ENCODE measurements at places on chromosomes 3 and 15. TPM values are rescaled to one million over a fixed set of nuclear protein-coding genes. Genes with fewer than 3 reads are reported as not detected.

SLCO3A1 gene
- total RNA-seq = 65.8 TPM

ANKRD34C gene
- 0.25 TPM for total RNA-seq

UBE2E1 gene
- total RNA-seq = 124 TPM

SIDT1 gene
- total RNA-seq = 44.0 TPM

SLC22A14 gene
- 0.49 TPM for total RNA-seq

GOLGA8T gene
- 1.5 TPM for total RNA-seq
